ENCODE measurements at places on chromosomes 12 and 14.
A peak's percentile ranks its signal among the peaks of the same experiment; 100 is the strongest.

DNA sequence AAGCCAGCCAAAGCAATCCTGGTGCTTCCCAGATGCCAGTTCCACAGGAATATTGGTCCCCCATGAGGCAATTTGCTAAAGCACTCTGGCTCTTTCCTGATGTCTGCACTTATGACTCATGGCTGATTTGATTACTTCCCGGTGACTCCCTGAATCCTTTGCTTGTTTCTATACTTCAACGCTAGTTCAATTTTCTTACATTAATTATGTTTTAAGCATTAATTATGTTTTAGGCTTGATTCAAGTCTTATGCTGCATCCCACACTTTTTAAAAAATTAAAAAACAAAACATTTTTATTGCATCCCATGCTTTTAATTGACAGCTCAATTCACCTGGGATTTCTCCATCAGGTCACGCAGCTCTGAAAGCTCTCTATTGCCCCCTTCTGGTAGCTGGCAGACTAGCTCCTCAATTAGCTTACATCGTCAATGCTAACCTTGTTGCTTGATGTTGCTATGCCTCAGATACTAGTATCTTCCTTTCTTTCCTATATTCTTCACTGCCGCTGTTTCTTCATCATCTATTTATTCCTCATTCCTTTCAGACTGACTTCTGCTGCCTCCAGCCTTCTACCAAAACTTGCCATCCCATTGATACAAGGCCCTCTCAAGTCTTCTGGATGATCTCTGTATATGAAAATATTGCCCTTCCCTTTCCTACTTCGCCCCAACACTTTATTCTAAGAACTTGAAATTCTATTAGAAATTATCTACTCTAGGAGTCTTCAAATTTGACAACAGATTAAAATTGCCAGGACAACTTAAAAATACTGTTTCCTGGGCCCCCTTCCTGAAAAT, 32.0 kb downstream of the TSHR start:
- DNase-seq: peak; percentile 28

DNA sequence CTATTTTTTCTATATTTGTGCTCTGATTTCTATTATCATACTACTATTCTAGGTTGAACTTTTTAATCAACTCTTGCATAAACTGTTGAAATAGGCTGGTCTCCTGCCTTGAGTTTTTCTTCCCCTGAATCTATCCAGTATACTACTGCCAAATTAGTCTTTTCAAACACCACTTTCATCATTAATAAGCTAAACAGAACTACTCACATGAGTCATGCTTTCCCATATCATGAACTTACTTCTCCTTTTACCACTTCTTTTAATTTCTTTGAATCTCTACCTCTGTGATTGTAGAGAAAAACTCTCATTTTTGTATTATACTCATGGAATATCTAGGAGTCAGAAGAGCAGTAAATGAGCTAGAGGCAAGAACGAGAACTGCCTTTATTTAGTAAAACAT, 340.3 kb upstream of the PDE3A start:
- no peak for DNase-seq

DNA sequence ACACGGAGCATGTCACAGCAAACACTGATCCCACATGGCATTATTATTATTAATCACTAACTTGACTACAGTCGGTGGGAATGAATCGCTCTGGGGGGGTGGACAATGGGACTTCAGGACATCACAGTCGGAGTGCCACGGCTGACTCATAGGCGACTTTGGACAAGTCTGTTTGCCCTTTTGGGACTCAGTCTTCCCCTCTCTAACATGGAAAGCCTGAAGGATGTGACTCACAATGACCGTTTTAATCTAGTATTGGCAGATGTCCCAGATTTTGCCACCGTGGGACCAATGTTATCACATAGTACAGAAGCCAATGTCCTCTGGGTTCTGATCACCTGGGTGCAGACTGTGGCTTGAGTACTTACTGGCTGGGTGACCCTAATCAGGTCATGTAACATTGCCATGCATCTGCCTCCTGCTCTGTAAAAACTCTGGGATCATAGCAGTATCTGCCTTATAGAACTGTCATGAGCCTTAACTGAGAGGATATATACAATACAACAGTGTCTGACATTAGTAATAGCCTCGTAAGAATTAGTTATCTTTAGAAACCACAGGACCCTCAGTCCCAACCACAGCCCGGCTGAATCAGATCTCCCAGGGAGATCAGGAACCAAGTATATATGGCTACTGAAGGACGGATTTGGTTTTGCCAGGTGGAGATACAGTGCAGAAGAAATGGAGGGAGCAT, 362.6 kb downstream of the BCL11B start:
- DNase-seq: no peak

GRCh38 chr14:99598774-99599173, 5.2 kb downstream of the CCDC85C start:
- DNase-seq: no peak

DNA sequence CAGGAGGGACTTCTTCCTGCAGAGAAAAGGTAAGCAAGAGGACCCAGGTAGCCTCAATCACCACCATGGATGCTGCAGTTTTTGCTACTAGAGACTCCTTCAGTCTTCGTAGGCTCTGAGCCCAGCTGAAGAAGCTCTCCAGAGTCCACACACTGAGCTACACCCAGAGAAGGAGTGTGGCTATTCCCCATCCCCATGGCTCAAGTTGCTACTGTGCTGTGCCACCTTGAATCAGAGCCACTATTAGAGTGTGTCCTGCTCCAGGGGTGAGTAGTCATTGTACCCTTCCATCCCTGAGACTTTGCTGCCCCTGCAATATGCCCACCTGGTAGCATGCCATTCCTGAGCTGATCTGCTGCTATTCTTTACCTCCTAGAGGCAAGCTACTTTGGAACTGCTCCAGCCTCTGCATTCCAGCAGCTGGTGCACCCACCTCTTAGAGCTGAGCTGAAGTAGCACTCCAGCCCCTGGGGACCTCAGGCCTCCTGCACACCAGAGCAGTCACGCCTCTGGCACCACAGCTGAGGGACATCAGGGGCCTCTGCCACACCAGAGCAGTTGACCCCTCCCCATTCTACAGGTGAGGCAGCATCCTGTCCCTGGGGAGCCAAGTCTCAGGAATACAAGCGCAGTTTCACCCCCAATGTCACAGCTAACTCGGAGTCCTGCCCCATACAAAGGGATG, 213.0 kb downstream of the TRHDE start:
- DNase-seq: no peak

- no peak for DNase-seq
Measured at GRCh38 chr12:122087431-122088178, 9.0 kb downstream of the MLXIP start.

DNA sequence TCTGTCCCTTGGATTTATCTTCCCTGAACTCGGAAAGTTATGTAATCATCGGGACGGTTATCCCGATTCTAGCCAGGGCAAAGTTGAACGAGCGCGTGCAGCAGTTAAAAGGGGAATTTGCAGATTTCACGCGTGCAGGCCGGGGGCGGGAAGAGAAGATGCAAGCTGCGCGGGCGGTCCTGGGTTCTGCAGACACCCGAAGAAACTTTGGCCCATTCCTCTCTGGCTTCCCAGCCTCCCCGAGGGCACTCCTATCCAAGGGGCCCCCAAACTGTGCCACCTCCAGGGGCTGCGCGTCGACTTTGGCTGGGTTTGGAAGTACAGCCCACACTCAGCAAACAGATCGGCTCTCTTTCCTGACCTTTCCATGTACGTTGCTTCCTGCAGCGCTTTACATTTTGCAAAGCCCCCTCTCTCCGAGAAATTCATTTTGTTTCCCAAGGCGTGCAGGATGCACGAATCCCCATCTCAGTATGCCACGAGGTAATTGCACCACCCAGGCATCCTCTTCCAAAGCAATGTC, 941 bp upstream of the PPP1CC start:
- no peak for DNase-seq

- no peak for DNase-seq
Measured at GRCh38 chr14:39988939-39989338, 556.7 kb upstream of the FBXO33 start.

DNA sequence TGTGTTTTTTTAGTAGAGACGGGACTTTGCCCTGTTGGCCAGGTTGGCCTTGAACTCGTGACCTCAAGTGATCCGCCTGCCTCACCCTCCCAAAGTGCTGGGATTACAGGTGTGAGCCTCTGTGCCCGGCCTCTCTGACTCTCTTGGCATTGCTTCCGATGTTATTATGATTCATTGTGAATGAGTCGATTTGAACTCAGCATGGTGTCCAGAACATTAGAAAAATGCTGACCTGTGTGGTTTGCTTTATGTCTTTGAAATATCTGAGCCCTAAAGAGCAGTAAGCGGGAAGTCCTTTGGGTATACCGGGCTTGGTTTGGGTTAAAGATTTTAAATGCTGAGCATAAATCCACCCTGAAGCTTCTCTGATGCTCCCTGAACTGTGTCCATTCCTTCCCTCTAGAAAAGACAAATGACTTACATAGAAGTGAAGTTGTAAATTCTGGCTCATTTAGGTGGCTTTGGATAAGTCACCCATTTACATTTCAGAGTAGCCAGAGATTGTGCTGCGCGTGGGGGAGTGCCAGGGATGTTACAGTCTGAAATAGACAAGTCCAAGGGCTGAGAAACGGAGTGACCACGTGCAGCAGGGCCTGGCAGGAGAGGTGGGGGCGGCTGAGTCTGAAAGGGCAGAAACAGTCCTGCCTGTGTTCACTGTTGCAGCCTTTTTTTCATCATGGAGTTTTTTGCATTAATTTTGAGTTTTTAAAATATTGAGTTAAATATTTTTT, 39.6 kb downstream of the SLC15A4 start:
- DNase-seq: no peak

DNA sequence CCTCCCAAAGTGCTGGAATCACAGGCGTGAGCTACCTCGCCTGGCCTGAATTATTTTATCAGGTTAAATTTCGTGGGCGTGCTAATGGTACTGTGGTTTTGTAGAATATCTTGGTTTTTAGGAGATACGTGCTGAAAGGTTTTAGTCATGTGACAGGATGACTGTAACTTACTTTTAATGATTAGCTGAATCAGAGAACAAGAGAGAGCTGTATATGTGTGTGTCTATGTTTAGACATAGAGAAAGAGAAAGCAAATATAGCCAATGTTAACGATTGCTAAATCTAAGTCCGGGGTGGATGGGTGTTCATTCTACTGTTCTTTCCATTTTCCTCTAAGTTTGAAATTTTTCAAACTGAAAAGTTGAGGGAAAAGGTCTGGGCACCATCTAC, 9.2 kb upstream of the PNMA1 start:
- no peak for DNase-seq

DNA sequence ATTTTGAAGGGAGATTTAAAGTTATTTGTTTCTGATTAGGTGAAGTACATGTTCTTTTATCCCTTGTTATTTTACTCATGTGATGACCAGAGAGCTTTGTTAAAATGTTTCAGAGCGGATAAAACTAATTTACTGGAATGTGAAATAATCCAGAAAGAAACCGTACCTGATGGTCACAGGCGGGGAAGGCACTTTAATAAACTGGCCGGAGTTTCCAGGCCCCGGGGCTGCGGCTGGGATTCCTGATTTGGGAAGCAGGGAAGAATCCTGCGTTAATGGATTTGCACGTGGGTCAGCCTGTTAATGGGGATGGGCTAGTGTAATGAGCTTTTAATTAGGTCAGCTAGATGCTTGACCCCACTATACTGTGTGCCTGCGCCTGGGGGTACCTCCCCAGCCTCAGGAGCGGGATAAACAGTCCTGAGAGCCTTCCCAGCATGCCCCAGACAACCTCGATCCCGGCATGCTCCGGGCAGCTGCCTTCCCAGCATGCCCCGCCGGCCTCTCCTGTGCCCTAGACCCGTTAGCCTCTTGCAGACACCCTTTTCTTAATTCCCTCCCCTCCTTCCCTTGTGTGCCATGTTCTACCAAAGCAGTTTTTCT, 208.6 kb upstream of the CDKN3 start:
- no peak for DNase-seq

GRCh38 chr12:95956557-95957145, 13.5 kb downstream of the AMDHD1 start:
- no peak for DNase-seq

- no peak for DNase-seq
Measured at GRCh38 chr12:50338920-50339645, 55.8 kb upstream of the LIMA1 start.

DNA sequence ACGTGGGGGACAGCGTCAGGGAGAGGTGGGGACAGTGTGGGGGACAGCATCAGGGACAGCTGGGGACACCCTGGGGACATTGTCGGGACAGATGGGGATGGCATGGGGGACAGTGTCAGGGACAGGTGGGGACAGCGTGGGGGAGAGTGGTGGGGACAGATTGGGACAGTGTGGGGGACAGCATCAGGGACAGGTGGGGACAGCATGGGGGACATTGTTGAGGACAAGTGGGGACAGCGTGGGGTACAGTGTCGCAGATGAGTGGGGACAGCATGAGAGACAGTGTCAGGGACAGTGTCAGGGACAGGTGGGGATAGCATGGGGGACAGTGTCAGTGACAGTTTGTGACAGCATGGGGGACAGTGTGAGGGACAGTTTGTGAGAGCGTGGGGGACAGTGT, 240.9 kb downstream of the TMEM121 start:
- no peak for DNase-seq

DNA sequence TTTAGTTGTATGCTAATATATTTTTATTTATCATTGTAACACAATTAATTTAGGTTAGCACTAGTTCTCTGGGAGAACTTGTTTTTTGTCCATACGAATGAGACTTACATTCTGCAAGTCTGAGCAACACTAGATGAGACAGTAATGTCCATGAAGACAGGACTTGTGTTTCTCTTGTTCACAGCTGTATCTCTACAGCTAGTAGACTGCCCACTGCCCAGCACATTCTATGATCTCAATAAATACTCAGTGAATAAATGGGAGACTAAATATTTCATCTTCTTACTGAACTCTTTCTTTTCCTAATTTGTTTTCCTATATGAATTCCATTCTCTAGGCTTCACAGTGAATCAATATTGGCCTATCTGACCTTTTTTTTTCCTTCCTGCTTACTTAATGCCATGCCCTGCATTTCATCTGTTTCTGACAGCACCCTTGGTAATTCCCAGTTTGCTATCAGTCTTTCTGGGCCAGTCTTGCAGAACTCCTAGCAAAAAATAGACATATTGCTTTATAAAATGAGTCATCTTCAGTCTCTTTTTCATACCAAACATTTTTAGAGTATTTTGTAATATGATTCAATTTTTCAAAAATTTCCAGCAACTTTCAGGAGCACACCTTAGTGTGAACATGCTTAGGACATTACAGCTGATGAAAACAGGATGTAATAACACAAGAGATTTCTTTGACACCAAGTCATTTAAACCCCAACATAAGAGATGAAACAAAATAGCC, 185.5 kb upstream of the ATP2B1 start:
- no peak for DNase-seq

All from effector memory CD4-positive, alpha-beta T cell (primary cell).